ENCODE measurements at places on chromosomes 6 and 20.

DNA sequence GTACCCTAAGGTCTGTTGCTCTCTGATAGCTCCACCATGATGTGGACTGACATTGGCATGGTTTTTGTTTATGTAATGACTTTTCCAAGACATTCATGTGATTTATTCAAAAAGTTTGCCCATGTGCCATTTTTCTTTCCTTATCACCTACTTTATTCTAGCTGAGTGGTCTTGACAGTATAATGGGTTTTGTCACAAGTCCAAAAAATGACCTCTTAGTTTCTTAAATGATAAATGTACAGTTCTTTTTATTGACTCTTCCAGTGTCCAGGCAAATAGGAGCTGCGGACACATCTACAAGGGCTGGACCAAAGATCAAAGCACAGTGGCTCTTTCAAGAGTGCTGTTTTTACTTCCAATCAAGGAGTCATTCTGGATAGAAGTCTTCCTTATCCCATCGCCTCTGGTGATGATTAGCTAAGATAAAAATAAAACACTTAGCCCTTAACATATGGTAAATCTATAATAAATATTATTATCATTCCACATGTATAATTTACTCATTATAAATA, 141.4 kb downstream of the MMUT start:
- no peak for DNase-seq

GRCh38 chr6:165872311-165872710, 209.3 kb upstream of the PDE10A start:
- no peak for DNase-seq

- DNase-seq, result peak; percentile 44
These were observed 11.9 kb upstream of the ME1 start for GRCh38 chr6:83442752-83443151.

DNA sequence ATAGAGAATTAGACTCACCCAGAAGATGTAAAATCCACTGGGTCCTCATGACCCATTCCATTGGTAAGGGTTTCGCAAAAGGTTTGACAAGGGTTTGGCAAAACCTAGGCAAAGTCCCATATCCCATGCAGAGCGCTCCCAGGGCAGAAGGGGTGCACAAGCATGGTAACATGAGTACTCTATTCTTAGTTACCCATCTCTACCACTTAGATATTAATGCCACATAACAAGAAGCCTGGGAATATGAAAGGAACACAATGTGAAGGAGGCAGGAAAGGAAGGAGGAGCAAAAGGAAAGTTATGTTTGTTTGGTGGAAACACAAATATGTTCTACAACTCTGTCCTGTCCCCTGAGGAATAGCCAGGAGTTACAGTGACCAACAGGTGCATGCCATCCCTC, 163.1 kb downstream of the FAXC start:
- DNase-seq, result no peak

DNA sequence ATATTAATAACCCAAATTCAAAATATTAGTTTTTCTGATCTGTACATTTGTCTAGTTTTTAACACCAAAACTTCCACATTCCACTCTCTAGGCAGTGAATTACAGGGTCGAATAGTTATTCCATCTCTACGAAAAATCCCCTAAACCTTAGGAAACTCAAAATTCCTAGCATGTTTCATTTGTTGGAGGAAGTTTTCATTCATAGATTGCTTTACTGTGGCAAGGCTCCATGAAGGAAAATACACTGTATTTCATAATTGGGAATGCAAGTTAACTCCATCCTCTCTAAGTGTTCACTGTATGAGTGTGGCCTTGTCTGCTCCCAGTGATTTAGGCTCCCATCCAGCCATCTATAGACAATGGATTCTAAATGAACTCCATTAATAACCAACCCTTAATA, 296.1 kb downstream of the TENT5A start:
- no peak for DNase-seq

DNA sequence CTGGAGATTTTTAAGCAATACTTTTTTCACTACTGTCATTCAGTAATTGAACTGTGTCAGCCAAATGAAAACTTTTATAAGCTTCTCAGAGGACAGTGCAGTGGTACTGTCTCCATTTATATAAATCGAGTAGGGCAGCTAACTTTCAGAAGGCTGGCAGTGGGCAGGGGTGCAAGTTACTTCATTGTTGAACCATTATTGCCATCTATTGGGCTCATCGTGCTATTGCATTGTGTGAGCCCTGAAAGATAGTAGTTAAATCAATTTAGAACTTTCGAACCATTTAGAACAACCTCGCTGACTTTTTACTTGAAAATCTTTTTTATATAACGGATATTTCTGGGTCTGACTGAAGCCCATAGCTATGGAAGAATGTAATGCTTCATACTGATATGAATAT, 347.8 kb upstream of the PLCB4 start:
- DNase-seq, result peak; percentile 44

DNA sequence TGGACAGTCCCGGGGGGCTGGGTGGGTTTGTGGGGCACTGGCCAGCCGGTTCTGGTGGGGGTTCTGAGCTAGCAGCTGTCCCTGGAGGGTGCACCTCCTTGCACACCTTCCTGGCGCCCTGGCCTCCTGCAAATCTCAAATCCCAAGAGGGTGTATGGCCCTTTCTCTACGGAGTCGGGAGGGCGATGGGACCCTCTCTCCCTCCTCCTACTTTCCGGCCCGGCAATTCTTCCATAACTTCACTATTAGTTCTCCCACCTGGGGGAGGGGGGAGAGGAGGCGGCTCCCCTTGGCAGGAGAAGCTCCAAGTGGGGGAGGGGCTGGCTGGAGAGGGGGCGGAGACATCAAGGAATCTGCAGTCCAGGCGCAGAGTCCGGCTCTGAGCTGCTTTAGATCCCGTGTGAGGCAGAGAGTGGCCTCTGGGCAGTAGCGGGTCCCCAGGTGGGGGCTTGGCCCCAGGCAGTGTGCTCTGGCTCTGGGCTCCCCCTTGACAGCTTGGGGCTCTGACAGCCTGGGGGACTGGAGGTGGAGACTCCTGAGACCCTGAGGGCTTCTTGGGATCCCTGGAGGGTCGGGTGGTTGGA, 1.4 kb upstream of the LAMA5 start:
- no peak for DNase-seq

- peak; percentile 39 for DNase-seq
These were observed 17.1 kb downstream of the IRF4 start for GRCh38 chr6:408599-409102.

DNA sequence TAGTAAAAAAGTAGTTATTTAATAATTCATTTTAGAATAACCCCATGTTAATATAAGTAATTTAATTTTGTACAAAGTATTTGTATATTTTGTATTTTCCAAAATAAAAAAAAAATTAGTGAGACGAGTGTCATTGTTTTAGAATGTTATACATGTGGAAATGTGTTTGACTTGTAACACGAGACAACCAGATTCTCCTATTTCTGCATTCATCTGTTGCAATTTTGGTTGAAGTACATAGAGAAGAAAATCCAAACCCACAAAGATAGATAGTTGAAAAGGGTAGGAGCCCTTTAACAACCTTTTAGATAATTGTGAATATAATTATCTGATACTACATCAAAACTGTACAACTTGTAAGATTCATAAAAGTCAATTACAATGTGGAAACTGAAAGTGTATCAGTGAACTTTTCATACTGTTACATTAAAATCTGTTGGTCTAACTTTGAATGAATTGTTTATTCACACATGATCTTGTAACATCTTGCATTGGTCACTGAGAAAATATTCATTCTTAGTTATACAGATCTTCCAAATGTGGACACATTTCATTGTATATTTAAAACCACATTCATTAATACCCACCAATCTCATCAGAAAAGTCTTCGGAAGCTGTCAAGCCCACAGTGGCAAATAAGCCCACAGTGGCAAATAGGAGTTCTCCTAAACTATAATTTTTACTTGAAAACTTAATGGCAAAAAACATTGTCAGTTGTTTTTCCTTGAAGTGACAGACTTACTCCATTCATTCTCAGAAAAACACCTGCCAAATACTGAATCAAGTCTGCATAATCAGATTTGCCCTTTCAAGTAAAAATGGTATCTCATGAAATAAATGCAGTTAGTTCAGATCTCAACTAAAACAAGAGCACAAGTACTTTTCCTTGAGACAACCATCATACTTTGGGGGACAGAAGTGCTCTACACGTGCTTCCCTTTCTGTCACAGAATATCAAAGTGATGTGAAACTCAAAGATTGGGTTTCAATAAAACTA, 52.8 kb downstream of the FKBP5 start:
- no peak for DNase-seq

DNA sequence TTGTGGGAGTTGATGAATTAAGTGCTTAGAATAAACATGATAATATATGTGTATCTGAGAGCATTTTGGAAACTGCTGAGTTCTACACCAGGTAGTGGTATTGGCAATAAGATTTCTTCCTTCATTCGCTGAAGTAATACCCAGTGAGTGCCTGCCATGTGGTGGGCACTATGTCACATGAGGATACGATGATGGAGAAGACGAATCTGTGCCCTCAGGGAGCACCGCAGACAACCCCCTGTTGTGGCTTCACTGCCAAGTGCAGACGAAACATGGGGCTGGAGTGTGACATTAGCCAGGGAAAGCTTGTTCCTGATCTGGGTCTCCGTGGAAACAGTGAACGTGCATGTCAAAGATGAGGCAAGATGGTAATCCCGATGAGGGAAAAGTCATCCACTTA, 7.9 kb downstream of the ZNF76 start:
- no peak for DNase-seq

- DNase-seq, result no peak
These were observed 50.7 kb upstream of the PLEKHG1 start for GRCh38 chr6:150549007-150549406.

DNA sequence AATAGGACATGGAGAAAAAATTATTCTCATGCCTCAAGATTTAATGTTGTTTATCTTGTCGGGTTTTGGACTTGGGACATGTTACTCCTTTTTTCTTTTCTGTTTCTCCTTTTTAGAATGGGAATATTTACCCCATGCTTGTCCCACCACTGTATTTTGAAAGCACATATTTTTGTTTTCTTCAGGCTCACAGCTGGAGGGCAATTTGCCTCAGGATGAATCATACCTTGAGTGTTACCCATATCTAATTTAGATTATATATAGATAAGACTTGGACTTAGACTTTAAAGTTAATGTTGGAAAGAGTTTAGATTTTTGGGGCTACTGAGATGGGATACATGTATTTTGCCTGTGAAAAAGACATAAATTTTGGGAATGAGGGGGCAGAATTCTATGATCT, 541.6 kb upstream of the MAN1A1 start:
- no peak for DNase-seq

DNA sequence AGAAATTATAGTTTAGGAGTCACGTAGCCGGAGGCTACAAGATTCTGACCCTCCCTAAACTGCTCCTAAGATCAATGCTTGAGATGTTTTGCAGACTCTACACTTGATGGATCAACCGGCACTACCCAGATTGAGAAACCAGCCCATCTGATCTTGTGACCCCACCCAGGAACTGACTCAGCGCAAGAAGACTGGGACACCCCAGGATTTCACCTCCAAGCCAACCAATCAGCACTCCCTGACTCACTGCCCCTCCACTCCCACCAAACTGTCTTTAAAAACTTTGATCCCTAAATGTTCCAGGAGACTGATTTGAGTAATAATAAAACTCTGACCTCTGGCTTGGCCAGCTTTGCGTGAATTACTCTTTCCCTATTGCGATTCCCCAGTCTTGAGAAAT, 99.8 kb downstream of the OPRM1 start:
- DNase-seq, result peak; percentile 48

DNA sequence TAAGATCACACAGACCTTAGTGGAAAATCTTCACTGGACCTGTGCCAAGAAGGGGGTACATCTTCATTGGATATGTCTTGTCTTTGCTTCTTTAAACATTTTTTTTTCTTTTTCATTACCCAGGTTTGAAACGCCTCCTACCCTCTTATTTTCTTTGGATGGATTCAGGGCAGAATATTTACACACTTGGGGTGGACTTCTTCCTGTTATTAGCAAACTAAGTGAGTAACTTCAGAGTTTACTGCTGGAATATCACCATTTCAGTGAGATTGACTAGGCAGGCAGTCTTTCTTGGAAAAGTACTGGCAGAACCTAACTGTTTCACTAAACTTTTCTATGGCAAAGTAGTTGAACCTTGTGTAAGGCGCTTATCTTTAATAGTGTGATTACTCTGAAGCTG, 47.0 kb downstream of the ENPP1 start:
- DNase-seq, result no peak

GRCh38 chr20:40181676-40182075, 507.4 kb downstream of the MAFB start:
- no peak for DNase-seq

DNA sequence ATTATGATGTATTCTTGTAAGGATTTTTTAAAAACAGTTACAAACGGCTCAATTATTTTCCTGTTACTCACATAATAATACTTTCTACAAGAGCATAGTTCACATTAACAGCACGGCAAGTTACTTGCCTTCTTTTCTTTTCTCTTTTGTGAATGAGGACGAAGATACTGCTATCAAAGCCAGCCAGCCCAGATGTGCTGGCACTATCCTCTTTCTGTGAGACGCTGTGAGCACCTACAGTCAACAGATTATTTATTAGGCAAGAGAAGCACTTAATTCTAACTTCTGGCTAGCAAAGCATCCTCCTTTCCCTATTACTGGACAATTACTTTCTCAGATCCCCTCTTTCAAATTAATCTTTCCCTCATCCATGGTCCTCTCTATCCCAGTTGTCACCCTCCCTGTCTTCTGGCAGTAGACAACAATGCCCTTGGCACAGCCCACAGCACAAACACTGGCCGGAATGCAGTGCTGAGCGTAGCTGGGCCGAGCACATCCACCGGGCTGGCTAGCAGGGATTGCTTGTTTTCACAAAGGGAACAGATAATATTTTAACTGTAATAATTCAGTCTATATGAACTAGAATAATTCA, 262.1 kb downstream of the FOXC1 start:
- no peak for DNase-seq

DNA sequence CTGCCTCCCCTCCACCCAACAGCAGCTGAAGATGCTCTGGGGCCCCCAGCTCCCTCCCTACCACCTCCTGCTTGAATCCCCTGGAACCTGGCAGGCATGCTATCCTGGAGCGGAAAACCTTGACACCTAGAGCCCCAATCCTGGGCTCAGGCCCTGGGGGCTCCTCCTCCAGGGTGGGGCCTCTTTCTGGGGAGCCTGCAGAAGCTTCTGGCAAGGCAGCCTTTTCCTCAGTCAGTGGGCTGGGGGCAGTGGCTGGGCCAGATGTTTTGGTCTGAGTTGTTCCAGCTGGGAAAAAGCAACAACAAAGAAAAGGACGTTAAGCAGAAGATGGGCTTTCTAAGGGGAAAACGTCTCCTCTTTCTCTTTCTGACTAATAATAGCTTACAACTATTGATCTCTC, 21.1 kb downstream of the KIAA1755 start:
- DNase-seq, result no peak
